Colonic mucosa (tissue), 4 donors: ENCODE measurements at places on chromosomes 7 and 10. TPM values are rescaled to one million over a fixed set of nuclear protein-coding genes. Genes with fewer than 3 reads are reported as not detected.

DNA sequence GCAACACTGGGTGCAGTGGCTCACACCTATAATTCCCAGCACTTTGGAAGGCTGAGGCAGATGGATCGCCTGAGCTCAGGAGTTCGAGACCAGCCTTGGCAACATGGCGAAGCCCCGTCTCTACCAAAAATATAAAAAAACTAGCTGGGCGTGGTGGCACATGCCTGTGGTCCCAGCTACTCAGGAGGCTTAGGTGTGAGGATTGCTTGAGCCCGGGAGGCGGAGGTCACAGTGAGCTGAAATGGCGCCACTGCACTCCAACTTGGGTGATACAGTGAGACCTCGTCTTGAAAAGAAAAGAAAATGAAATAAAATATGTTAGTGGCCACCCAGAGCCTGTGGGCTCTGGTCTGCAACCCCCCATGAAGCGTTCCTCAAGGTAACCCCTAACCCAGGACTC lies 13.3 kb downstream of the ITPRIP start:
- DNase-seq: no peak

GRCh38 chr7:96346293-96346953 lies 24.5 kb upstream of the SLC25A13 start:
- DNase-seq: no peak

PALD1 gene
- 2.5 TPM for total RNA-seq

GRCh38 chr10:7700577-7701125 lies 2.5 kb upstream of the ITIH2 start:
- no peak for DNase-seq

- DNase-seq: no peak
These were observed 36.6 kb downstream of the ADRA2A start for GRCh38 chr10:111113238-111113960.

GRCh38 chr7:64882341-64883112 lies 20.5 kb upstream of the ZNF273 start:
- DNase-seq: peak; percentile 59

GRCh38 chr7:81514546-81514945 lies 255.3 kb downstream of the HGF start:
- no peak for DNase-seq
